Stimulated activated CD4-positive, alpha-beta T cell treated with anti-CD3 and anti-CD28 coated beads, Interleukin-12 subunit alpha, Interleukin-12 subunit beta, amount 100 ng/mL, for 48 hours (primary cell): ENCODE measurements at places on chromosomes 3 and 15.

GRCh38 chr15:65326117-65326526, 21.6 kb downstream of the RNU5B-1 start:
- DNase-seq = no peak

DNA sequence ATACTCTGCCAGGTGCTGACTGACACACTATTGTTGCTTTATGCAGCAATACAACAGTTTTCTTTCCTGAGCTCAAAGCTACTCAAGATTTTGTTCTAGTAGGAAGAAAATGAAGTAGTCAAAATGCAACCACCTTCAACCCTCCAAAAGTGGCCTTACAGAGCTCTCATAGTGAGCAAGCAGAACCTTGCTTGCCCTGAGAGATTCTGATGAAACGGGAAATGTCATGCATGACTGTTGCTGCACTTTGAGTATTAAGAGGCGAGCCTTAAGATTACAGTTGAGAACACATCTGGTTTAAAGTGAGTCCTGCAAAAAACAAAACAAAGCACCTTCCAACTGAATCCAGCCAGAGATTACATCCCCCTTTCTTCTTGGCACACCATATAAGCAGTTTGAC, 29.7 kb downstream of the MINDY4B start:
- DNase-seq = no peak

GRCh38 chr3:27945229-27945628, 223.1 kb upstream of the EOMES start:
- no peak for DNase-seq

- DNase-seq = no peak
Observed at GRCh38 chr3:177351206-177351605, 153.9 kb upstream of the TBL1XR1 start.

DNA sequence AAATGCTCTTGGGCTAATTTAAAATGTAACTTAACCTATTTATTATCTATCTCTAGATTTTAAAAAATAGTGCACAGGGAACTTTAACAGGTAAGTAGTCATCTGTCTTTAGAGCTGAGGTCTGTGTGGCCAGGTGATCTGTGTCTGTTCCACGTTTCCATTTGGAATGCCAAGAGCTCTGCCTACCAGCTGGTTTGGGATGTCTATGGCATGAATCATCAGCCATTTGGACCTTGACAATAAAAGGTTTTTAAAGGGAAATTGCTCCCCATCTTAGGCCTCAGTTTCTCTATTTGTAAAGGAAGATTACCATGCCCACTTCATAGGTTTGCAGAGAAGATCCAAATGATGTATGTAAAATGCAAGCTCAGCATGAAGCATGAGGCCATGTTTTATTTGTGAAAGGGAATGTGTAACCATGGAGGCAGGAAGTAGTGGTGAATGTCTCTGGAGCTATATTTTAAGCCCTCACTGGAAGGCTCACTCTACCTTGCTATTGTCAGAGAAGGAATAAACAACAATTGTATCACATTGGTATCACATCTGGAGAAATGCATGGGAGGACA, 548.1 kb upstream of the LMCD1 start:
- no peak for DNase-seq

GRCh38 chr15:29685156-29686078, 136.9 kb downstream of the TJP1 start:
- DNase-seq = no peak

- DNase-seq = no peak
Observed at GRCh38 chr3:42752441-42752840, 20.6 kb downstream of the CCDC13 start.

GRCh38 chr15:90205886-90206285, 4.8 kb downstream of the SEMA4B start:
- no peak for DNase-seq

DNA sequence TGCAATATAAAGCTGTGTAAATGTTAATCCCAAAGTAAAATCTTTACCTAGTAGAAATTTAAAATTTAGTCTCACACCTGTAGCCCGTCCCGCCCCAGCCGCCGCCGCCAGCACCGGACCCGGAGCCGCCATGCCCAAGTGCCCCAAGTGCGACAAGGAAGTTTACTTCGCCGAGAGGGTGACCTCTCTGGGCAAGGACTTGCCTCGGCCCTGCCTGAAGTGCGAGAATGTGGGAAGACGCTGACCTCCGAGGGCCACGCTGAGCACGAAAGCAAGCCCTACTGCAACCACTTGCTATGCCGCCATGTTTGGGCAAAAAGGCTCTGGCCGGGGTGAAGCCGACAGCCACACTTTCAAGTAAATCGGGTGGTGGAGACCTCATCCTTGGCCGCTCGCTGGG, 22.1 kb upstream of the TOP2B start:
- DNase-seq = no peak
